Retina (tissue), 1 donor: ENCODE measurements at places on chromosomes 3 and 15.

GRCh38 chr3:135970506-135971116 is 5.1 kb downstream of the PPP2R3A start:
- no peak for DNase-seq

DNA sequence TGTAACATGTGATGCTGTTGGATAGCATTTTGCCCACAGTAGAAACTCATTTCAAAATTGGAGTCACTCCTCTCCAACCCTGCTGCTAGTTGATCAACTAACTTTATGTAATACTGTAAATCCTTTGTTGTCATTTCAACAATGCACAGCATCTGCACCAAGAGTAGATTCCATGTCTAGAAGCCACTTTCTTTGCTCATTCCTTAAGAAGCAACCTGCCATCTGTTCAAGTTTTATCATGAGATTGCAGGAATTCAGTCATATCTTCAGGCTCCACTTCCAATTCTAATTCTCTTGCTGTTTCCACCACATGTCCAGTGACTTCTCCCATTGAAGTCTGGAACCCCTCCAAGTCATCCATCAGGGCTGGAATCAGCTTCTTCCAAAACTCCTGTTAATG is 42.9 kb downstream of the AKAP13 start:
- DNase-seq = no peak

DNA sequence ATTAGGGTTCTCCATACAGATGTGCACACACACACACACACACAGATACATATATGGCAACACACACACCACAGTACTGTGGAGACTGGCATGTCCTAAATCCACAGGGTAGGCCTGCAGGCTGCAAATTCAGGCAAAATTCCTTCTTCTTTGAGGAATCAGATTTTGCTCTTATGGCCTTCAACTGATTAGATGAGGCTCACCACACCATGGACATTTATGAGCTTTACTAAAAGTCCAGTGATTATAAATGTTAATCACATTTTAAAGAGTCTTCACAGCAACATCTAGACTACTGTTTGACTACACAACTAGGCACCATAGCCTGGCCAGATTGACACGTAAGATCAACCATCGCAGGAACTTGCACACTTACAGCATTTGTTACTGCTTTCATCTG is 140.3 kb upstream of the UBE3A start:
- no peak for DNase-seq

GRCh38 chr15:96374499-96374898 is 44.0 kb downstream of the NR2F2 start:
- DNase-seq = no peak

DNA sequence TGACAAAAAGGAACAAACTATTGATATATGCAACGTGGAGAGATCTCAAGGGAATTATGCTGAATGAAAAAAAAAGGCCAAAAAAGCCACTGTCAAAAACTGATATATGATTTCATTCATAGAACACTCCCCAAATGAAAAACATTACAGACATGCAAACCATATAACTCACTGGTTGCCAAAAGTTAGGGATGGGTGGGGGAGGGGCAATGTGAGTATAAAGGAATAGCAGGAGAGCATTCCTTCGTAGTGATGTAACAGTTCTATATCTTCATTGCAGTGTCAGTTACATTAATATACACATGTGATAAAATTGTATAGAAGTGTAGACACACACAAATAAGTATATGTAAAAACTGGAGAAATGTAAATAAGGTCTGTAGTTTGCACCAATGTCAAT is 12.2 kb downstream of the GBE1 start:
- DNase-seq = no peak
